Panc1 (cell line): ENCODE measurements at places on chromosomes 6 and 20.
A peak's percentile ranks its signal among the peaks of the same experiment; 100 is the strongest.

- DNase-seq = peak; percentile 53
These were observed 45.3 kb downstream of the SMLR1 start for GRCh38 chr6:130872250-130873095.

- DNase-seq = no peak
These were observed 9.1 kb upstream of the SPATS1 start for GRCh38 chr6:44333273-44333919.

GRCh38 chr6:93675856-93676417 is 256.6 kb upstream of the EPHA7 start:
- no peak for DNase-seq

DNA sequence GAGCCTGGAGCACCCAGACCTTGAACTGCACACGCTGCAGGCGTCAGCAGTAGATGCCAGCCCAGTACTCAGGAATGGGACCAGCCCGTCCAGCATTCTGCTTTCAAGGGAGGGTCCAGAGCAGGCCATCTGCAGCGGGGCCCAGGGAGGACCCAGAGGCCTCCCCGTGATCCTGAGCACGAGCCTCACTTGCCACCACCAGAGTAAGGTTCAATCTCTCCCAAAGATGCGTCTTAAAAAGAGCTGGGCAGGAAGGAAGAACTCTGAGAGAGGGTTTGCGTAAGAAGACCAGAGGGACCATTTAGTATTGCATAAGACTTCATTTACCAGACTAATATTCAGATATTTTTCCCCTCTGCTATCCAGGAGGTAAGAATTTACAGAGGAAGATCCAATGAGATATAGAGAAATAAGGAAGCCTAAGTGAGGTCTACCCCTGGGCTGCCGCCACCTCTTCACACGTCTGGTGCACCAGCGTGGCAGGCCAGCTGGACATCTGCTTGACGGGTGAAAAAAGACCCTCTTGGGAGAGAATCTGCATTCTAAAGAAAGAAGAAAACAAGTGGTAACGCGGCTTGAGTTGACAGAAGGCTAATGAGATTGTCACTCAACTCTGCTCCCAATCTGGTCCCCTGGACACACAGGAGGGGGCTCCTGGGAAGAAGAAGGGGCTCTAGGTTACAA is 107.3 kb downstream of the PRND start:
- no peak for DNase-seq
